NAMALWA (cell line): ENCODE measurements at places on chromosomes 5 and 9.
A peak's percentile ranks its signal among the peaks of the same experiment; 100 is the strongest.

GRCh38 chr5:73135429-73136054, 15.2 kb downstream of the TMEM171 start:
- peak; percentile 72 for DNase-seq

DNA sequence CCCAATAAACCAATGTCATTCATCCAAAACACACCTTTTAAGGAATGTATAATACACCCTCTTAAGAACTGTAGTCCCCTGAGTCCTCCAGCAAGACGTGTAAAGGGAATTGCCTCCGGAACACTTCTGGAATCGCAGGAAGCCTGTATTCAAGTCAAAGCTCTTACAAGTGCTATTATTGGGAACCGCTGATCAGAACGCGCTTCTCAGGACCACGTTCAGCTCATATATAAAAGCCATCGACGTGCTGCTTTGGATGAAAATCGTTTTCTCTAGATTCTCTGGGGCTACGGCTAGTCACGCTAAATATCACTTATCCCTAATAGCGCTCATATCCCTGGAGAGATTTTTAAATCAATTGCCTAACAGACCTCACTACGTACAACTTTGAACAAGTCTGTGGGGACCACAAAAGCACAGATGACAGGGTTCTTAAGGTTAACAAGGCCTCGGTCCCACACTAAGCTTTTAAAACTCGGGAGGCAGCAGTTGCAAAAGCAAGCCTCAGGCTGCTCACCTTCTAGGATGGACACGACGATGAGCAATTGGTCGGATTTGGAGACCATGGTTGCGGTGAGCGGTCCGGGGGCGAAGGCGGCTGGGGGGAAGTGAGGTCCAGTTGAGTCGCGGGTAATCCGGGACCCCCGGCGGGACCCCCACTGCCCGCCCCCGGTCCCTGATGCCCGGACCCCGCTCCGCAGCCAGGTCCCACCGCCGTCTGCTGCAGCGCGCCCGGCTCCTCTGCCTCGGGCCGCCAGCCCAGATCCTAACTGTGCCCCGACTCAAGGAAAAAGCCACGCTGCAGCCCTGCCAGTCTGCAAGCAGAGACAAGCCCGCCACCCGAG, 548 bp downstream of the CEP120 start:
- DNase-seq: peak; percentile 54

GRCh38 chr5:116360008-116360853, 214.4 kb downstream of the SEMA6A start:
- DNase-seq: no peak

DNA sequence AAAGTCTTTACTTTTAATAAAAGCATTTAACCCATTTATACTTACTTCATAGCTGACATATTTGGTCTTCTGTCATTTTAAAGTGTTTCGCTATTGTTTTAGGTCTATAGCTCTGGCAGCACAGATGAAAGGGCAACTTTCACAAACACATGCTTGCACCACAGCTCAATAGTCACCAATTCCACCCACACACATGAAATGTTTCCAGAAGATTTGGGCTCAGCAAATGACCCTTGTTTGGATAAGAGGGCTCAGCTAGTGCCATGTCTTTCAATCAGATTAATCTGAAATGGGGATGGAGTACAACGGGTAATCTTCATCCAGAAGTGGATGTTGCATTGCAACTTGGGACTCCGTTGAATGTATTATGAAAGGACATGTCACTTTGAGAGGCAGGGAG, 176.0 kb downstream of the FGF18 start:
- no peak for DNase-seq

DNA sequence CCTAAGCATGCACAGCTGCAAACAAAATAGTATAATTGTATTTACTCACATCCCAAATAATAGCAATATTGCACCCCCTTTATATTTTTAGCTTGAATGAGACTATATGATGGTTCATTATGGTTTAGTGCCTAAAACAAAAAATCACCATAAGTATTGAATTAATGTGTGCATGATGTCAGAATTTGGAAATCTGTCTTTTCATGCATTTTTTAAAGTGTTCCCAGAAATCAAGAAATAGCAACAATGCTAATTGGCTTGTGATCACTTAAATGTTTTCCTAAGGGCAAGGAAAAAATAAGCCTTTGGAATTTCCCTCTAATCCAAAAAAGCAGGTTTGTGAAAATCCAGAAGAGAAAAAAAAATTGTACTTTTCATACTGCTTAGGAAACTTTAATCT, 50.9 kb upstream of the ITGA2 start:
- no peak for DNase-seq

DNA sequence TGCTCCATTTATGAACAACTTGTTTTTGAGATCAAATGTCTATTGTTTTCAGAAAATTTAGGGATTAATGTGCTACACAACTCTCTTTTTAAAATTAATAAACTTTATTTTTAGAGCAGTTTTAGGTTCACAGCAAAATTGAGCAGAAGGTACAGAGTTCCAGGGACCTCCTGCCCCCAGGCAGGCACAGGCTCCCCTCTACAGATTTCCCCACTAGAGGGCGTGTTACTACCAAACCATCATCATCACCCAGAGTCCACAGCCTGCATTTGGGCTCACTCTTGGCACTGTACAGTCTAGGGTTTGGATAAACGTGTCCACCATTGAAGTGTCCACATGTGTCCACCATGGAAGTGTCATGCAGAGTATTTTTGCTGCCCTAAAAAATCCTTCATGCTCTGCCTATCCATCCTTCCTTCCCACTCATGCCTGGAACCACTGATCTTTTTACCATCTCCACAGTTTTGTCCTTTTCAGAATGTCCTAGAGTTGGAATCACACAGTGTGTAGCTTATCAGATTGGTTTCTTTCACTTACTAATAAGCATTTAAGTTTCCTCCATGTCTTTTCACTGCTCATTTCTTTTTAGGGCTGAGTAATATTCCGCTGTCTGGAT, 61.7 kb downstream of the MRPL36 start:
- DNase-seq: peak; percentile 86

DNA sequence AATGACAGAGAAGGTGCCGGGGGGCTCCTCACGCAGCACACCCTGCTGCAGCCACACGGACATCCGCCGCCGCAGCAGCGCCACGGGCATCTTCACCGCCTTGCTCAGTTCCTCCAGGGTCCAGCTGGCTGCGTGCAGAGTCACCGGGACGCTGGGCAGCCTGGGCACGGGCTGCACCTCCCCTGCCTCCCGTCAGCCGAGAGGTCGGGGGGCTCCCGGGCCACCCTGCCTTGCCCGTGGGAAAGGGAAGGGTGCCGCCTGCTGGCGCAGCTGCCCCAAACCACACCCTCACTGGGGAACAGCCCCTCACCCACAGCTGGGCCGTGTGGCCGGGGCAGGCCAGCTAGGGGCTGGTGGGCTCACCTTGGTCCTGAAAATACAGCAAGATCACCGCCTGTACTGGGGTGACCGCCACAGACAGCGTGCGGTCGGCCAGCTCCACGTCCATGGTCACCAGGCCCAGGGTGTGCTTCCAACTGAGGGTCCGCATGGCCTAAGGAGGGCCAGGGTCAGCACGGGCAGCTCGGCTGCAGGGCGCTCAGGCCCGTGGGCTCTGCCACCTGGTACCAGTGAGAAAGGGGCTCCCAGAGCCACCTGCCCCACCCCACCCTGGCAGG, 3.6 kb upstream of the TMEM210 start:
- peak; percentile 46 for DNase-seq

- DNase-seq: no peak
These were observed 616.5 kb downstream of the PTPRD start for GRCh38 chr9:9996259-9996658.

GRCh38 chr5:133402775-133403174, 209.6 kb downstream of the FSTL4 start:
- DNase-seq: no peak

DNA sequence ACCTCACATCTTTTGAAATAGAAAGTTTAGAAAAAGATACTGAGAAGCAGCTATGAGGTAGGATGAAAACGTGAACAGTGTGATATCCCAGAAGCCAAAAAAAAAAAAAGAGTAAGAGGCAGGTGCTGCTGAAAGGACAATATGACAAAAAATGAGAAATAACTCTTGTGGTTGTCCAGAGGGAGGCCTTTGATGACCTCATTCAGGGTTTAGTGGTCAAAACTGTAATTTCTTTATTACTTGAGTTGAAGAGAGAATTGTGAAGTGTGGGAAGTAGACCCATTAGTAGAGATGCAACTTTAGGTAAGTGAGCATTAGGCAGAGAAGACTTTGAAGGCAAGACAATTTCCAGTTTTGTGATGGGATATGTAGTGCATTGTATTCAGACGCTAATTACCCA, 1306.3 kb upstream of the ACO1 start:
- DNase-seq: no peak

- peak; percentile 78 for DNase-seq
These were observed 14.0 kb downstream of the TGFBR1 start for GRCh38 chr9:99118782-99119466.

GRCh38 chr5:22076586-22076985, 776.6 kb downstream of the CDH12 start:
- DNase-seq: no peak

GRCh38 chr5:67338421-67338820, 141.8 kb upstream of the CD180 start:
- DNase-seq: no peak

- DNase-seq: no peak
These were observed 29.7 kb downstream of the SHB start for GRCh38 chr9:38039090-38039906.

DNA sequence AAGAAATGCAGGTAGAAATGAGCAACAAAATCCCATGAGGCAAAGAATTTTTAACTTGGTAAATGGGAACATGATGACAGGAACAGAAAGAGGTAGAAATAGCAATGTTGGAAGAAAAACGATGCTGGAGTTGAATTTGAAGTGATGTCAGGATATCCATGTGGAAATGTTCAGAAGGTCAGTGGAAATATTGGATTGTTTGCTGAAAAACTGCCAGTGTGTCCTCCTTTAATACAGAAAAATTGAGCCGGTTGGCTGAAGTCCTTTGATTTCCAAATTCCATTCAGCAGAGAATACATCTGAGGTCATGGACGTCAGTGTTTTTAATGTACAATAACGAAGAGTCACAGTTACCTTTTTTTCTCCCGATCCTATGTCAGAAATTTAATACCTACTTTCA, 110.0 kb upstream of the DMAC1 start:
- DNase-seq: no peak

- DNase-seq: no peak
These were observed 279.4 kb upstream of the GRIA1 start for GRCh38 chr5:153211076-153211475.

DNA sequence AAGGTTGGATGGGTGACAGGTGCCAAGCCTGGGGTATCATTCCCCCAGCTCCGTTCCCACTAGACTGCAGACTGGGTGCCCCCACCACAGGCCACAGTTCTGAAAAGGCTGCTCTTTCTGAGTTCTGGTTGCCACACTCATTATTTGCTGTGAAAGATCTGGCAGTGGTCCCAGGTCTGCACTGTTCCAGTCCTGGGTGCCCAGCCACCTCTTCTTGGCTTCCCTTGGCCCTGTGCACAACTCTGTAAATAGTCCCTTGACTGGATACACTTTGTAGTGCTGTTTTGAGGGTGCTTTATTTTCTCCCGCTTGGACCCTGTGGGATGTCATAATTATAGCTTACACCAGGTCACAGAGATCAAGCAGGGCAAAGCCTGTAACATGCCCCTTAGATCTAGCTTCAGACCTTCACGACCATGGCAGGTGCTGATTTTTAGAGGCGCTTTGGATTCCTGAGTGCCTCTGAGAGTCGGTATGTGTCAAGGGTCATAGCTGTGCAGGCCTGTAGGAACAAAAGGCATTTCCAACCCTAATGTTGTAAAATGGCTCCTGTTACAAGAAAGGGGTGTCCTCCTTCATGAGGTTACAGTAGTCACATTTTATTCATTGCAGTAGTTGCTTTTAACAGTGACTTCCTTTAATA, 344.9 kb downstream of the ICE1 start:
- DNase-seq: no peak

GRCh38 chr5:96852759-96853158, 23.5 kb upstream of the ERAP2 start:
- DNase-seq: no peak

DNA sequence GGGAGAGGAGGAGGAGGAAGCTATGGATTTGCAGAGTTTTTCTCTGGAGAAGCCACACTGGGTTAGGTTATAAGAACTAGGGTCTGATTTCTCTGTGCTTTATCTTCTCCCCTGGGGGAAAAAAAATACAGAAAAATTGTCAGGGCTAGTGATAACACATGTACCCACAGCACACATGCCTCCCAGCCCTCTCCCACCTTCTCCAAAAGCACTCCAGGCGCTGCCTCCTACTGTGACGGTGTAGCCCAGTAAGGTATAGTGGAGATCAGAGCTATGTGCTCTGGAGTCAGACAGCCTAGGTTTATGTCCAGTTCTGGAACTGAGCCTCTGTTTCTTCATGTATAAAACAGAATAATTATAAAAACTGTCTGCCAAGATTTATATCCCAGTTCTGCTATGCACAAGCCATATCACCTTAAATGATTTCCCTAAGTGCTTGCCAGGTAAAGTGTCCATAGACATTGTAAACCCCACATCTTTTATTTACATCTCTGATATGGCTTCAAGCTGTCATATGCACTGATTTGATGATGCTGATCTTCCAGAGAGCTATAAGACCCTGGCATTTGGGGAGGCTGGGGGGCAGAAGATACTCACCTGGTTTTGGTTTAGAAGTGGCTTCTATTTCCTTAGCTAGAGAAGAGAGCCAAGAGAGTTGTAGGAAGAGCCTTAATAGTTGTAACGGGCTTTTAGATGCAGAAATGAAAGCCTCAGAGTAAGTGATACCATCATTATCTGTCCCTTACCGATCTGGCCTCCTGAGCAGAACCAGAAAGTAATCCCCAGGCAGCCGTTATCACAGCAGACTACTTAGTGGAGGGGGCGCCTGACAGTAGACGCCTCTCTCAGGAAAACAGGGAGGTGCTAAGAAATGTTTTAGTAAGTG, 7.6 kb downstream of the SLC1A3 start:
- DNase-seq: no peak

DNA sequence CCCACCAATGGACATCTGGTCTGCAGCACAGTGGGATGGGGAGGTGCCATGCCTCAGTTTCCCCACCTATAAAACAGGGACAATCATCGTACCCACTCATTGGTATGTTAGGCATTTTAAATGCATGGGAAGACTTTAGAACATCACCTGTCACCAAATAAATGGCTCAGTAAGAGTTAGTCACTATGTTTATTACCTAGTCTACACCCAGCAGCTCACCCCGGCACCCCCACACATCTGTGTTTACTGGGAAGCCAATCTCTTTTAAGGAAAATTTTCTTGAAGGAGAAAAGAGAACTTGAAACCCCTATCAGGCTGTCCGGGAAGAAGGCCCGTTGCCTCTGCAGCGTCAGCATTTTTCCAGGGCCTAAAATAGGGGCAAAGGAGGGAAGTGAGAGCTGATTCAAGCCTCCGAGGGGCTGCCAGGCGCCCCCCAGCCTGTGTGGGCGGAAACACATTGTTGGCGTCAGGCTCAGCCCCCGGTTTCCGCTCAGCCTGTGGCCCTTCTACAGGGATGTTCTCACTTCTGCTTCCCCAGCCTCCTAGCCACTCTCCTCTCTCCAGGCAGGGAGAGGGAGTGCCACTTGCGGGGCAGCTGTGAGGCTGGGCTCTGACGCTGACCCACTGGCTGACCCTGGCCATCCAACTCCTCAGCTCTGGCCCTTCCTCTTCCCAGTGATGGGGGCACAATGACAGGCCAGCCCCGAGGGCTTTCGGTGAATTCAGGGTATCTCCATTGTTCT, 4.6 kb downstream of the CSF1R start:
- DNase-seq: peak; percentile 17
